NCI-H2029 (cell line): ENCODE measurements at places on chromosomes 4 and X.

DNA sequence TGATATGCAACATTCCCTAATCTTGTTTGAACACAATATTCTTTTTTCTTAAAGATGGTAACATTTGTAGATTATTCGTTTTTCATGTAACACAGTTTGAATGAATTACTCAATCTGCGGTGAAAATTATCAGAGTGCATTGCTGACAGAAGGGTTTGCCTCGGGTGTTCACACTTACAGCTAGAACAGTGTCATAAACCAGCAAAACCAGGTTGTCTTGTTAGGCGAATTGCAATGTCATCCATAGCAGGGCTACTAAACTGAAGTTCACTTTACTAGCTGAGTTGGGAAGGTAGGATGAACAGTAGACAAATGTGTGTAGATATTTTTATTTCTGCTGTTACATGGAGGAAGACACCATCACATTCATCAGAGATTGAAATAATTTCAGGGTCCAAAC, 98.9 kb downstream of the SLC39A8 start:
- DNase-seq = no peak

- DNase-seq = no peak
Measured at GRCh38 chr4:99430106-99430505, 5.0 kb downstream of the ADH7 start.

DNA sequence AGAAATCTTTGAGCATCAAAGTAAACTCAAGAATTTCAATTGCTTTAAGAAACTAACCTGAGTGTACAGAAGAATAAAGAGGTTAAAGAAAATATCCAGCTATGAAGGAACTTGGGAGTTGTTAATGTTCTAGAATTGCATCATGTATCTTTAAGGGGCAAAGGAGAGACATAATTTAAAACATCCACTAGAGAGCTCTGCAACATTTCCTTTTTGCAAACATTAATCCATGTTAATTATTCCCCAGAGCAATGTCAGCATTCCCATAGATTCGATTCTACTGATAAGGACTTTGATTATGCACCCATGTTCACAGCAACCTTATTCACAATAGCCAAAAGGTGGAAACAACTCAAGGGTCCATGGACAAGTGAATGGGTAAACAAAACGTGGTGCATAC, 80.2 kb upstream of the SORBS2 start:
- no peak for DNase-seq

GRCh38 chrX:10506781-10507180, 113.6 kb downstream of the MID1 start:
- no peak for DNase-seq

DNA sequence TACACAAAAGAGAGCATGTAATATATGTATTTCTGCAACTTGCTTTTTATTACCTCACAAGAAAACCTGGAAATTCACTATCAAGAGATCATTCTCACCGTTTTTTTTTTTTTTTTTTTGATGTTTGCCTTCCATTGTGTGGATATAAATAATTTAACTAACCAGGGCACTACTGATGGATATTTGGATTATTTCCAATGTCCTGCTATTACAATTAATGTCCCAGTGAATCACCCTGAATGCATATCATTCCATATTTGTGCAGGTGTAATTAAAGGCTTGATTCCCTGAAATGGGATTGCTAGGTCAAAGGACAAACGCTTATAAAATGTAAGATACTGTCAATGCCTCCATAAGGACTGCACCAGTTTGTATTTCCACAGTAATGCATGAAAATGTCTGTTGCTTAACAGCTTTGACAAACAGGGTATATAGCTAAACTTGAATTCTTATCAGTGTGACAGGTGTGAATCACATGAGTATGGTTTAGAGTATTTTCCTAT, 87.8 kb downstream of the NCAPG start:
- DNase-seq = no peak

DNA sequence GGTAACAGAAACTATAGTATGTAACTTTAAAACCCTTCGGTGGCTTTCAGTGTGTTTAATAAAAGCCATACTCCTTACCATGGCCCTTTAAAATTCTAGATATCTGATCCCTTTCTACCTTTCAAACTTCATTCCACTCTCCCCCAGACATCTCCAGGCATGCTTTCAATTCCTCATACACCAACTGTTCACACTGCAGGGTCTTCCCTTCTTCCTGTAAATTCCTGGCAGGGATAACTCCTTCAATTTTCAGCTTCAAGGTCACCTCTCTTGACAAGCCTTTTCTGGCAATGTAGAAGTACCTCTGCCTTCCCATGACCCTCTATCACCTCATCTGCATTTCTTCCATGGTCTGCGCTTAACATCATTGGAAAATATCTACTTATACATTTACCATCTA, 60.8 kb downstream of the WDFY3 start:
- DNase-seq = no peak
